Transverse colon (tissue), 4 donors: ENCODE measurements at places on chromosomes 7 and 10. TPM values are rescaled to one million over a fixed set of nuclear protein-coding genes. Genes with fewer than 3 reads are reported as not detected.

The HTR5A gene
- total RNA-seq: not detected

The FAM25C gene
- total RNA-seq: not detected

The CADPS2 gene
- 15.2 TPM for total RNA-seq

The NDUFA5 gene
- 42.4 TPM for total RNA-seq

GRCh38 chr7:139855498-139856270 is 26.6 kb downstream of the TBXAS1 start:
- no peak overlapping the region for H3K4me3 ChIP-seq
- H3K27ac ChIP-seq: peak overlapping the region; percentile 51
- no peaks in the 10 kb centered on the region for H3K27me3 ChIP-seq
- DNase-seq: peak; percentile 36
- no peaks in the 10 kb centered on the region for H3K36me3 ChIP-seq
- H3K4me1 ChIP-seq: peaks cover 2% of the 10 kb centered on the region

DNA sequence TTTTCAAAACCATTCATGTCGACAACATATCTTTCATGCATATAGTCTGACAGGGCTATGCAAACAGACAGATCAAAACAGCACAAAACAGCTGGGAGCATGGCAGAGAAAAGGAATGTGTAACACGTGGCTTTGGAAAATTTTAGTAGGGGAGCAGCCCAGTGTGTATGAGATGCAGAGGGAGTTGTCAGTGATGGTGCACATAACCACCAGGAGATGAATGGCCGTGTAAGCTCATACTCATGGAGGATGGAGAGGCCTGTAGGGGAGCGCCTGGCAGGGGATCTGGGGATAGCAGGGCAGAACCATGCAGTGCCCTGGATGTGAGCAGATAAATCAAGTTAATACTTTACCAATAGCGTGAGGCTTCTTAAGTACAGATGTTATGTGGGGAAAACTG is 45.7 kb downstream of the RHOBTB1 start:
- no peaks in the 10 kb centered on the region for H3K27me3 ChIP-seq
- no peak overlapping the region for H3K4me3 ChIP-seq
- no peaks in the 10 kb centered on the region for H3K4me1 ChIP-seq
- H3K36me3 ChIP-seq: no peaks in the 10 kb centered on the region
- no peak overlapping the region for H3K27ac ChIP-seq
- DNase-seq: no peak

DNA sequence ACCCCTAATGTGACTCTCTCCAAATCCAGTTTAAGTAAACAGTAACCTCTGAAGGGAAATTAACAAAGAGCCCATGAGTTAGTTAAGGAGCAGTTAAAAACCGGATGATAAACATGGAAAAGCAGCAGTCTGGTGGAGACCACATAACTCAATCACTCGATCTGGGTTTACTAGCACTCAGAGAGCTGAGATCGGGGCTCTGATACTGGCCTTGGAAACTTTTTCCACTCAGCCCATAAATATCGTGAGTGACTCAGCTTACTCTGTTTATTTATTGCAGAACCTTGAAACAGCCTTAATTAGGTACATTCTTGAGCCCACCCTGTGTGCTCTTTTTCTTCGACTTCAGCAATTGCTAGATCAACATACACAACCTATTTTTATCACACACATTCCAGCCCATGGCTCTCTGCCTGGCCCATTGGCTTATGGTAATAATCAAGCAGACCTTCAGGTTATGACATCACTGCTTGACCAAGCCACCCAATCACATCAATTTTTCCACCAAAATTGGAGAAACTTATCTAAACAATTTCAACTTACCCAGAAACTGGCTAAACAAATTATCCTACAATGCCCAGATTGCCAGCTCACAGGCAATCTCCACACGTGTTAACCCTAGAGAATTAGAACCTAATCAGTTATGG is 82.2 kb upstream of the GPR22 start:
- no peaks in the 10 kb centered on the region for H3K4me1 ChIP-seq
- H3K36me3 ChIP-seq: no peaks in the 10 kb centered on the region
- H3K27ac ChIP-seq: no peak overlapping the region
- no peak overlapping the region for H3K4me3 ChIP-seq

DNA sequence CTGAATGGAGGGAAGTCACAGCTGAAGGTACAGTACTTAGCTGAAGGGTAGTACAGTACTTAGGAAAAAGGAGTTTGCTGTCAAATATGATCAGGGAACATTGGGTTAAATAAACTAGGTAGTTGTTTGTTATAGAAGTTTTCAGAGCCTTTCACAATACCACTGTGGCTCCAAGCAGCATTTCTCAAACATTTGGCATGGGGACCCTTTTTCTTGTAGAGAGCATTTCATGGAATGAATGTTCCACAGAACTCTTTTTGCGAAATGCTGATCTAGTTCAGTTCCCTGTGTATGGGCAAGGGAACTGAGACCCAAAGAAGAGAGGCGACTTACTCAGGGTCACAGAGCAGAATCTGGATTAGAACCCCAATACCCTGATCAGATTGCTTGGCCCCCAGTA is 31.5 kb upstream of the DDX50 start:
- H3K4me1 ChIP-seq: peaks cover 6% of the 10 kb centered on the region
- no peaks in the 10 kb centered on the region for H3K27me3 ChIP-seq
- no peaks in the 10 kb centered on the region for H3K36me3 ChIP-seq
- no peak overlapping the region for H3K27ac ChIP-seq
- no peak for DNase-seq
- H3K4me3 ChIP-seq: no peak overlapping the region
